Omental fat pad (tissue), 4 donors: ENCODE measurements at places on chromosomes 4 and X.

GRCh38 chr4:140523857-140524742, at the start of gene ELMOD2:
ELMOD2 (plus strand) TSS chr4:140524168; CDS start chr4:140525429, 1,261 bp downstream.
- peak; percentile 97 for DNase-seq

GRCh38 chrX:47523297-47523696, 37.7 kb upstream of the ARAF start:
- peak; percentile 64 for DNase-seq

- no peak for DNase-seq
Measured at GRCh38 chr4:98572697-98573096, 85.7 kb downstream of the TSPAN5 start.

- DNase-seq: no peak
Measured at GRCh38 chr4:3201718-3202702, 46.9 kb upstream of the MSANTD1 start.

DNA sequence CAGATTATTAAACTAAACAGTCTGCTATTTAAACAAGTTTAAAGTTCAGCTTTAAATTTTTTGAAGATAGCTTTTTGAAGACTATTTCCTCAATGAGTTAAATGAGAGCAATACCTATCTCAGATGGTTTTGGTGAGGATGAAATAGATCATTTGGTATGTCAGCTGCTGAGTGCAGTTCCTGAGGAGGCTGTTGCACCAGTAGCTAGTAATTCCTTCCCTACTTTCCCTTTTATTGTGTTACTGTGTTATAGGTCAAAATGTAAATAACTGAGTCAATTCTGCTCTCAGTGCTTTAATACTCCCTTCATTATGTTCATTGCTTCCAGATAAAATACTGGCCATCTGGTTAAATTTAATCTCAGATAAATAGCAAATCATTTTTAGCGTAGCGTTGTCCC, 48.6 kb downstream of the BMPR1B start:
- no peak for DNase-seq

DNA sequence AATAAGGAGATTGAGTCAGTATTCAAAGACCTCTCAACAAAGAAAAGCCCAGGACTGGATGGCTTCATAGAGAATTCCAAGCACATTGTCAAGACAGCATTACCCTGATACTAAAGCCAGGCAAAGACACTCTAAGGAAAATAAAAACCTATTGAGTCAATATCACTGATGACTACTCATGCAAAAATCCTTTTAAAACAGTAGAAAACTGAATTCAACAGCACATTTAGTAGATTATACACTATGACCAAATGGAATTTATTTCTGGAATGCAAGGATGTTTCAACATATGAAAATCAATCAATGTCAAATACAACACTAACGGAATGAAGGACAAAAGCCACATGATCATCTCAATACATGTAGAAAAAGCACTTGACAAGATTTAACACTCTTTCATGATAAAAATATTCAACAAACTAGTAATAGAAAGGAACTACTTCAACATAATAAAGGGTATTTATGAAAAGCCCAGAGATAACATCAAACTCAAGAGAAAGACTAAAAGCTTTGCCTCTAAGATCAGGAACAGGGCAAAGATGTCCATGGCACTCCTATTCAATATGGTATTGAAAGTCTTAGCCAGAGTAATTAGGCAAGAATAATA, 633.3 kb downstream of the ANKRD50 start:
- DNase-seq: no peak

- no peak for DNase-seq
Measured at GRCh38 chrX:46649421-46650260, 76.1 kb downstream of the CHST7 start.

DNA sequence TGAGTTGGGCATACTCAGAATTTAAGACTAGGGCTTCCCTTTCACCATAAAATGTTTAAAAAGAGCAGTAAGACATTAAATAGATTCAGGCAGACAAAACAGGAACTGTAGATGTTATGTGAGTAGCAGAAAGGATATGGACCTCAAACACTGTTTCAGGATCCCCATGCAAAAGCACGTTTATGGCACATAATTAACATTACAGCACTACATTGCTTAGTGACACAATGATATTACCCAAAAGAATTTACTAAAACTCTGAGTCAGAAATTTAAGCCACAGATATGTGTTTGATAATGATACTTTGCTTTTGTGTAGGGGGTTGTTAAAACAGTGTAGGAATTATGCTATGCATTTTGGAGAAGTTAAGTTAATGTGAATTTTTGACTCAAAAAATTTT, 266.3 kb downstream of the PDGFC start:
- no peak for DNase-seq

DNA sequence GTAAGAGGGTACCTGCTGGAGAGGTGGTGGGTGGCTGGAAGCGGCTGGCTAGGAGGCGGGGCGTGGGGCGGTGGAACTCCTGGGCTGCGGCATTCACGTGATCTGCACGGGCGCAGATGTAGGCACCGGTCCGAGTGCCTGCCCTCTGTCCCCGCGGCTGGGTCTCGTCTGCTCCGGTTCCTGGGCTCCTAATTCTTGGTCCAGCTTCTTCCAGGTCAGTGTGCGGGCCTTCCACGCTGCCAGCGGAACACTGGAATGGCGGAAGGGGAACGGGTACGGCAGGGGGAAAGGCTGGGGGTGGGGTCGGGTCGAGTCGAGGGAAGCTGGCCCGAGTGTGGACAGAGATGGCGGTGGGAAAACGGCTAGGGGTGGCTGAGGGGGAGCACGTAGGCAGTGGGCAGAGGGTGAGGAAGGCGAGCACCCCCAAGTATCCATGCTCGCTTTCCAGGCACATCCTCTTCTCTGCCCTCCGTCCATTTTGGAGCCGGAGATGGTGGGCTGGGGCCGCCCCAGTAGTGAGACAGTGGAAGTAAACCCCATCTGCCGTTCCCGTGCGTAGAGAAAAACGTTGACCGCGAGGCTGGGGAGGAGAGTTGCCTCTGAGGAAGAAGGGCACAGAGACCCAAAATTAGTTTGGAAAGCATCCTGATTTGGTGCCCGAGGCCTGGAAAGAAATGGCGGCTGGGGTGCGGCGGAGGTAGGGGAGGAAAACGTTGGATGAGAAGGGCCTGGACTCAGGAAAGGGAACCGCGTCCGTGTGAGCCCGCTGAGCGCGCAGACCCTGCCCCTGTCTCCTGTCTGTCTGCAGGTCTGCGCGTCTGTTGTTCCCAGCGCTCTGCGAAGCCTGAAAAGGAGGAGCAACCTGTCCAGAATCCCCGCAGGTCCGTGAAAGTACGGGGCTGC, at the start of gene TCEAL4:
TSS of gene TCEAL4 (plus strand) at position 105 of the 903 bp plus-strand sequence. CDS start 1,161 bp downstream, outside the sequence.
- DNase-seq: no peak

- DNase-seq: no peak
Measured at GRCh38 chrX:33970028-33970967, 161.8 kb downstream of the FAM47A start.
